Esophagus squamous epithelium (tissue), 5 donors: ENCODE measurements at places on chromosomes 16 and 17. TPM values are rescaled to one million over a fixed set of nuclear protein-coding genes. Genes with fewer than 3 reads are reported as not detected.

DNA sequence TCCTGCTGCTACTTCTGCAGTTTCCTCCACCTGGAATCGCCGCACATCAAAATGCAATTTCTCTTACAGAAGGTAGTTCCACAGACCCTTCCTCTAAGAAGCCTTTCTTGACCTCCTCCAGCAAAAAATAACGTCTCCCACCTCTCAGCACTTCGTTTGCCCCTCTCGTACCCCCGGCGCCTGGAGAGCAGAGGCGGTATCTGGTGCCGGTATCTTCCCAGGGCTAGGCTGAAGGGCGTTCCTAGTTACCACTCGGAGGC, 482 bp downstream of the DCTPP1 start:
- DNase-seq, result no peak

DNA sequence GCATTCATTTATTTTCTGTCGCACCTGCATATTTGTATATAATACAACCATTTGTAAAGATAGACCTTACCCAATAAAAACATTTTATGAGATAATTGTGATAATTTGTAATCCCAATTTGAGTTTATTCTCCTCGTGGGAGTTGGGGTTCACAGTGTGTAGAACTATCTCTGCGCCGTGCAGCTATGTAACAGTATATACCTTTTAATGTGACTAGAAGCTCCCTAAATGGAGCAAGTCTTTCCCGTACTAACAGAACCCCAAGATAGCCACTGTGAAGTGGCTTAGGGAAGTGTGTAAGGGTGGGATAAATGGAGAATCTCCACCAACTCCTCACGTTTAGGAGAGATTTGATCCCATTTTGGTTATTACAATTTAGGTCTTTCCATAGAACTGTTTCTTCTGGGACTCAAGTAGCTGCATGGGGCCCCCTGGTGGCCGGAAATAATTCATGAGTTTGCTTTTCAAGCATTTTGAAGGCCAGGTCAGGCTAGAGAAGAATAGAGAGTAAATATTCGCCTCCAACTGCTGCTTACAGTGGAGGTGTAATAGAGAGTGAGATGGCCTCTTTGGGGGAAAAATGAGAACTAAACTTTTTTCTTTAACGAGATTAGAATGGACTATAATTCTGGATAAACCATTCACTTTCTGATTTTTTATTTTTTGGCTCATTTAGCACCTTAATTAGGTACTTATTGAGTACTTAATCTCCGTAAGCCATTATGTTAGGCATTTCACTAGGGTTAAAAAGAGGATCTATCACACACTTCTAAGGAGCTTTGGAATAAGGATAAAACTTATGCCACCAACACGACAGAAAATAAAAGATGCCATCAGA, 4.5 kb downstream of the TMEM100 start:
- no peak for DNase-seq

DNA sequence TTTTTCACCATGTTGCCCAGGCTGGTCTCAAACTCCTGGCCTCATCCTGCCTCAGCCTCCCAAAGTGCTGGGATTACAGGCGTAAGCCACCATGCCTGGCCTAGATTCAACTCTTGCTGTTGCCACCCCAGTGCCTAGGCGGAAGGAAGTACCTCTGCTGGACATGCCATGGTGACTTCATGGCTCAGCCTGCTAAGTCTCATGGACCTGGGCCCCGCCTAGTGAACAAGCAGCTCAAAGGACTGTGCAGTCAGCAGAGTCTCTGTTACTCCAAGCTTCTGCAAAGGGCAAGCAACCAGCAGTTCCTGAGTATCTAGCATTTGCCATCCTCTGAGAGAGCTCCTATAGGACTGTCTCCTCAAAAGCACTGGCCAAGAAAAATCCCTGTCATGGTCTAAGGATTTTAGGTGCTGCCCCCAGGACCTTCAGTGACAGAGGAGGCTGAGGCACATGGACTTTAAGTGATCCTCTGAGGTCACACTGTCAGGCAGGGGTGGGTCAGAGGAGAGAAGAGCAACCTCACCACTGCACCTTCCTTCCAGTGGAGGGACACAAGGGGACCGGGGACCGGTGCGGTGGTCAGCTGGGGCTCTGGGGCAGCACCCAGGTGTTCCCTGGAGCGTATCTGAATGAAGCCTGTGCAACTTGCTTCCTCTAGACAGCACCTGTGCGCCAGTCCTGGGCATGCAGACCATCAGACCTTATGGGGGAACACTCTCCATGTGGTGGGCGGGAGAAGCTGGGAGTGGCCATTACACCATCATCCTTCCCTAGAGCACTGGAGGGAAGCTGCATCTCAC, 71.3 kb downstream of the IL21R start:
- DNase-seq, result no peak

DNA sequence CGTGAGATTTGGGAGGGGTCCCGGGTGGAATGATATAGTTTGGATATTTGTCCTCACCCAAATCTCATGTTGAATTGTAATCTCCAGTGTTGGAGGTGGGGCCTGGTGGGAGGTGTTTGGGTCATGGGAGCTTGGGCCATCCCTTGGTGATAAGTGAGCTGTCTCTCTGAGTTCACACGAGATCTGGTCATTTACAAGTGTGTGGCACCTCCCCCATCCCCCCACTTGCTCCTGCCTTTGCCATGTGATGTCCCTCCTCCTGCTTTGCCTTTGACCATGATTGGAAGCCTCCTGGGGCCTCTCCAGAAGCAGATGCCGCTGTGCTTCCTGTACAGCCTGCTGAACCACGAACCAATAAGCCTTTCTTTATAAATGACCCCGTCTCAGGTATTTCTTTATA, 21.3 kb upstream of the BAIAP2 start:
- DNase-seq, result no peak

TBC1D16 gene
- 6.4 TPM for total RNA-seq

HCRT gene
- not detected for total RNA-seq

- no peak for DNase-seq
Observed at GRCh38 chr17:31095236-31096105, 694 bp downstream of the NF1 start.

DNA sequence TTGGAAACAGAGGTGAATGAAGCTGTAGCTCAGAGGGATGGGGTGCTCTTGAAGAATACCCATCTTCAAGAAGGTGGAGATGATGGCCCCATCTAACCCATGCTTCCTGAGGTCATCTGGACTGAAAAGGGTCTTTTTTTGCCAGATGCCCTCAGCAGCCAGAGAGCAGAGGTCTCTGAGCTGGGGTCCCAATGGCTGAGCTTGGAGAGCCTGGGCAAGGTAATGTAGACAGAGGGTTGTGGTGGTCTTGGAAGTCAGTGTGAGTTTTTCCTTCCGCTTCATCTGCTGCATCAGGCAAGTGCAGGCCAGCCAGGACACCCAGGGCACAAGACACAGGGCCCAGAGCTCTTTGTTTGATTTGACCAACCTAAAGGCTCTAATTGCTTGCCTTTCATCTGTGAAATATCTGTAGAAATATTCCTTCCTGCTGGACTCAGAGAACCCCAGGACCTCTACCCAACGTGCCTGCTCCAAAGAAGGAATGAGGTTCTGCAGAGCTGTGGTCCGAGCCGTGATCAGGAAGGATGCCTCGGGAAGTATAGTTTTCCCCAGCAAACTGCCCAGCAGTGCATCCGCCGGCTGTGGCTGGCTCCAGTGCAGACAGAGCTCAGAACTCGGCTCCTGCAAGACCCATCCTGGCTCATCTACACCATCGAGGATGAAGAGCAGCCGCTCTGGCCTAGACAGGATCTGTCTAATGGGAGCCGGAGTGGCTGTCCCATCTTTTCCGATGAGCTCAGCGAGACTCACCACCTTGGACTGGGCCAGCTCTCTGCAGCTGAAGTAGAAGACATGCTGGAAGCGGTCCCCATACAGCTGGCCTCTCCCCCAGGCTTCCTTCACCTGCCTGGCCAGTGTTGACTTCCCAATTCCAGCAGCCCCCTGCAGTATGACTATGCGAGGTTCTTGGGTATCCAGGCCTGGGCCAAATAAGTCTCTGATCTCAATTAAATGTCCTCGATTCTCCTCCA, 25.2 kb downstream of the NLRP1 start:
- DNase-seq, result no peak

DNA sequence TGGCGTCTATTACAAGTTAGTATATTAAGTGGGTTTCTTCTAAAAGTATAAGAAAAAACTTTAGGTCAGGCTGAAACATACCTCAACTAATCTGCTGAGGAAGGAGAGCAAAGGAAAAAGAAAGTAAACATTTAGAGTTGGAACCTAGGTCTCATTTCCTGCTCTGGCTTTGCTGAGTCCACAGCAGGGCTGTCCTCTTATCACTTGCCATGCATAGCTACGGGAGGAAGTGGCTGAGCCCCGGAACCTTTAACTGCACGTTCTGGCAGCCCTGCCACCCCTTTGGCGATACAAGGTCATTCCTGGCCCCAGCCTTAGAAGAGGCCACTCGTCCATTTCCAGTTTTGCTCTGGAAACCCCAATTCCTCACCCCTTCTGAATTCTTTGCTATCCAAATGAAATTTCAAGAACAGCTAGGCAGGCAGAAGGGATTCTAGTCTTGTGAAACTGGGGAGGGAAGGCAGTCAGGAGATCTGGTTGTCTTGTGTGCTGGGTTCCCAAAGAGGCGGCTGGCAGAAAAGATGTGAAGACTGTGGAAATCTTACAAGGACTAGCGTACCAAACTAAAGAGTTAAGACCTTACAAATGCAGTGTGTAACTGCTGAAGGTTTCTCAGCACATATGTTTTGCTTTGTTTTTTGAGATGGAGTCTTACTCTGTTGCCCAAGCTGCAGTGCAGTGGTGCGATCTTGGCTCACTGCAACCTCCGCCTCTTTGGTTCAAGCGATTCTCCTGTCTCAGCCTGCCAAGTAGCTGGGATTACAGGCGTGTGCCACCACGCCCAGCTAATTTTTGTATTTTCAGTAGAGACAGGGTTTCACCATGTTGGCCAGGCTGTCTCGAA, 19.1 kb downstream of the WIPI1 start:
- DNase-seq, result no peak

DNA sequence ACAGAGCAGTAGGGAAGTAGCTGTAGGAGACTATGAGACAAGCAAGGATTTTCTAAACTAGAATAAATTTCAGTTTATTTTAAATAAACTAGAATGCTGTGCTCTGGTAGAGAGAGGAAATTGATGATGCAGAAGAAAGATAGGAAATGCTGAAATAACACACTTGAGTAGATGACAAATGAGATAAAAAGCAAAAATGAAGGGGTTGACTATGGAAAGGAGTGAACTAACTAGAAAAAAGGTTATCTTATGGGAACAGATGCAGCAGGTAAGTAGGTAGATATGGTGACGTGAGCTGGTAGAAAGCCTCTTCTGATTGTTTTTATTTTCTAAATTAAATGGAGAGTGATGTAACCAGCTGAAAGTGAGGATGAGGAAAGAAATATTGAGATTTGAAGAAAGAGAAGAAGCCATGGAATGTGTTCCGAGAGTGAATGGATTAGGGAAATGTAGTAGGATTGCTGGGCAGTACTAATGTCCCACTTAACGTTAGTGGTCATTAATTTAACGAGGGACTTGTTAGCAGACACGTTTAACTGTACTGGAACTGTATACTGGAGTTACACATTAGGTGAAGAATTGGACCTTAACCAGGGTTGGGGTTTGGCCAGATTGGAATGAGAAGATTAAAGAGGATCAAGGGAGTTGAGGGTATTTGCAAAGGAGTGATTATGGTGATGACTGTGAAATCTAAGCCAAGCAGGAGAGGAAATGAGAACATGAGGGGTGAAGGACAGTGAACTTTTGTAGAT, 196.5 kb downstream of the TANC2 start:
- DNase-seq, result no peak

- DNase-seq, result no peak
Observed at GRCh38 chr17:32503251-32504165, 16.7 kb downstream of the CDK5R1 start.

GRCh38 chr17:5365831-5366230, 53.6 kb downstream of the NUP88 start:
- no peak for DNase-seq

- no peak for DNase-seq
Observed at GRCh38 chr16:68234188-68235107, 1.5 kb downstream of the ESRP2 start.

- DNase-seq, result no peak
Observed at GRCh38 chr16:86956437-86956836, 360.8 kb downstream of the C16orf95 start.

DNA sequence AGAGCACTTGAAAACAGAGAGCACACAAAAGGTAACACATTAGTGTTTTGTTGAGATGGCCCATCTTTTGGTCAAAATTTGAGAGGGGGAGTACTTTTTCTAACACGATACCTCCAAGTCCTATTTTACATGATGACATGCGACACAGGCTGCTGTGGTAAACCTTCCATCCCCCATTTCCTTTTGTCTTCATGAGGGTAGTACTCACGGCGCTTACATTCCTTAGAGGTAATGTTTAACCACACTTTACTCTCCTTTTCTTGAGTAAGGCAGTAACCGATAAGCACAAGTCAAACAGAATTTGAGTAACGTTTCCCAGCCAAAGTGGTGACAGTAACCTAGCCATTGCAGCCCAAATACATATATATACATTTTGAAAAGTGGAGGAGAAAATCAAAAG, 35.8 kb upstream of the PITPNM3 start:
- DNase-seq, result no peak

DNA sequence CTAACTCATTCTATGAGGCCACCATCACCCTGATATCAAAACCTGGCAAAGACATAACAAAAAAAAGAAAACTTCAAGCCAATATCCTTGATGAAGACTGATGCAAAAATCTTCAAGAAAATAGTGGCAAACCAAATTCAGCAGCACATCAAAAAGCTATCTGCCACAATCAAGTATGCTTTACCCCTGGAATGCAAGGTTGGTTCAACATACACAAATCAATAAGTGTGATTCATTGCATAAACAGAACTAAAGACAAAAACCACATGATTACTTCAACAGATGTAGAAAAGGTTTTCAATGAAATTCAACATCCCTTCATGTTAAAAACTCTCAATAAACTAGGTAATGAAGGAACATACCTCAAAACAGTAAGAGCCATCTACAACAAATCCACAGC, 48.4 kb downstream of the CMC2 start:
- no peak for DNase-seq

RFFL gene
- total RNA-seq, result 64.0 TPM

DNA sequence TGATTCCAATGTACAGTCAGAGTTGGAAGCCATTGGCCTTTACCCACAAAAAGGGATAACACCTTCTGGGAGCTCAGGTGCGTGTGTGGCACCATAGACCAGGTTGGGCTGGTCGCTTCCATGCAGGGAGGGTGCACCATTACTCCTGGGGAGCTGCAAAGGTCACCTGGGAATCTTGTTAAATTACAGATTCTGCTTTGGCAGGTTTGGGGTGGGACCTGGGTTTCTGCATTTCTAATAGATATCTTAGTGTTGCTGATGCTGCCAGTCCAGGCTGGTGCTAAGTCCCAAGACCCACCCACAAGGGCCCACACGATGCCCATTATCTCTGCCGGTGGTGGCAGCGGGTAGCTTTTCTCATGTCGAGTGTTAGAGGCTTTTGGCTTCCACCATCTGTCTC, 148.3 kb upstream of the CACNG5 start:
- no peak for DNase-seq

GRCh38 chr17:2705888-2706795, 5.4 kb downstream of the CLUH start:
- DNase-seq, result no peak
